ENCODE measurements at places on chromosomes 5 and 9.

- peak; percentile 29 for DNase-seq
These were observed 13.0 kb upstream of the ABLIM3 start for GRCh38 chr5:149128023-149128875.

- peak; percentile 39 for DNase-seq
These were observed 114.5 kb upstream of the RAPGEF1 start for GRCh38 chr9:131854334-131854733.

GRCh38 chr9:2576631-2577030, 45.0 kb upstream of the VLDLR start:
- no peak for DNase-seq

DNA sequence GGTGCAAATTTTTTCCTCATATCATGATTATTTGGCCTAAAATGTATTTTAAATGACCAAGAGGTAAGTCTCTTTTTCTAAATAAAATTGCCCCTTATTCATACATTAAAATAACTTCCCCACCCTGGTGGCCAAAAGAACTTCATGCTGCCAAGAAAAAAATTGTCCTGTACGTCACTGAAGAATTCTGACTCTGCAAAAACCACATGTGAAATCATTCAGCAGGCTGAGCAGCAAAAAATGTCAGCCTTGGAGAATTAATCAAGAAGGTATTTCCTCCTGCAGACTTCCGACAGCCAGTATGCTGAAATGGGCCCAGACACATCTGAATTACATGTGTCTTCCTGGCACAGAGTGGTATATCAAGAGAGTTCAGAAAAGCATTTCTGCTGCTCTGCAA, 94.6 kb upstream of the HMHB1 start:
- peak; percentile 87 for DNase-seq

DNA sequence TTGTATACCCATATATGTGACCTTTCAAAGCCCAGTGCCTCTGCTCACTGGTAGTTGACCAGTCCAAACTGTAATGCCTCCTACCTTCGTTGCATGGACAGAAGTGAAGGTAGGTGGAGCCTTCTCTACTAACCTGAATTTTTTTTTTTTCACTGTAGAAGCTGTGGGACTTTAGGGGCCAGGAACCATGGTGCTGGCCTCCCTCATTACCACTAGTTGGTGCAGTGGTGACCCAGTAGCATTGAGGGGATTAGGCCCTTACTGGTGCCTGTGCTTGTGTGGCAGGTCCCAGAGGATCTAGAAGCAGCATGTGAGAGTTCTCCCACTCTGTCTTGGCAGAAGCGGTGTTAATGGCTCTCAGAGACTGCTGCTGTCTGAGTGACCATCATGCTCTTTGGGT, 2.3 kb downstream of the RALGPS1 start:
- DNase-seq = no peak

- peak; percentile 57 for DNase-seq
These were observed 518 bp downstream of the UBE2B start for GRCh38 chr5:134371834-134372340.

DNA sequence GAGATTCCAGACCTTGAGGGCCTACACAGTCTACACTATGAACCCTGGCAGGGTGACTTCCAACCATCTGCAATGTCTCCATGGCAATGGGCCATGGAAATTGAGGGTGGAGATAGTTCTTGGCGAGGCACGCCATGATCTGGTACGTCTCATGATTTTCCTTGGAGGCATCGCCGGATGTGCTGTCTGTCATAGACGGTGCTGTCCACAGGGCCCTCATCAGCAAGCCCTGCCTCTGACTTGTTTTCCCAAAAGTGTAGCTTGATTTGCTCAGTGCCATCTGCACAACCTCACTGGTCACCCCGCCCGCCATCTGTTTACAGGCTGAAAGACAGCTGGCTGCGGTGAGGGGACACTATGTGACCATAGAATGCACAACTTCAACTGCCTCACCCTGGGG, 73.5 kb downstream of the BOD1 start:
- DNase-seq = no peak

GRCh38 chr5:57862471-57862911, 379.9 kb upstream of the ACTBL2 start:
- DNase-seq = no peak

- no peak for DNase-seq
These were observed 270.9 kb downstream of the HSPA4 start for GRCh38 chr5:133322743-133323142.

DNA sequence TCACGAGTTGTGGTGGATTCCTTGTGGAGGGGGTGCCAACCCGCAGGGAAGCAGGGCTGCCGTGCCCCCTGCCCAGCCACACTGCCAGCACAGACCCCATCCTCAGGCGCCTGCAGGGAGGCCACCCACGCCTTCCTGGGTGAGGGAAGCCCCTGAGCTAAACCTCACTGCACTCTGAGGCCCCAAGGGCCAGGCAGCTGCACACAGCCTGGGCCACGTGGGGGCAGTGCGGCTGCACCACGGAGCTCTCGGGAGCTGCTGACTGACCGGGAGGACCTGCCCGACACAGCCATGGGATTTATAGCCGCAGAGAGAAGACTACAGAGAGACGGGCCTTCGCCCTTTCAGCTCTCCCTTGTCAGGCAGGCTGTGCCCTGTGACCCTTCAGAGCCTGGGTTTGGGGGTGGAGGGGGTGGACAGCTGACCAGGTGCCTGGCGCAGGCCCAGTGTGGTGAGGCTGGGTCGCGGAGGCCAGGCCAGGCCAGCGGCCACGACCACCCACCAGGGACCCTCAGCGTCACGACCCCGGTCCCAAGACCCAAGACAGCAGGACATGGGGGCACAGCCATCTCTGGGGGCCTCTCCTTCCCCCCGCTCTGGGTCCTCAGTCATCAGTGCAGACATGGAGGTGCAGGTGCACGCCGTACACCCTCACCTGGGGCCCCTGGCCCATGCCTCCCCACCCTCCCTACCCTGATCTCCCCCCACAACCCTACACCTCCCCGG, 4.3 kb upstream of the AHRR start:
- DNase-seq = peak; percentile 67

DNA sequence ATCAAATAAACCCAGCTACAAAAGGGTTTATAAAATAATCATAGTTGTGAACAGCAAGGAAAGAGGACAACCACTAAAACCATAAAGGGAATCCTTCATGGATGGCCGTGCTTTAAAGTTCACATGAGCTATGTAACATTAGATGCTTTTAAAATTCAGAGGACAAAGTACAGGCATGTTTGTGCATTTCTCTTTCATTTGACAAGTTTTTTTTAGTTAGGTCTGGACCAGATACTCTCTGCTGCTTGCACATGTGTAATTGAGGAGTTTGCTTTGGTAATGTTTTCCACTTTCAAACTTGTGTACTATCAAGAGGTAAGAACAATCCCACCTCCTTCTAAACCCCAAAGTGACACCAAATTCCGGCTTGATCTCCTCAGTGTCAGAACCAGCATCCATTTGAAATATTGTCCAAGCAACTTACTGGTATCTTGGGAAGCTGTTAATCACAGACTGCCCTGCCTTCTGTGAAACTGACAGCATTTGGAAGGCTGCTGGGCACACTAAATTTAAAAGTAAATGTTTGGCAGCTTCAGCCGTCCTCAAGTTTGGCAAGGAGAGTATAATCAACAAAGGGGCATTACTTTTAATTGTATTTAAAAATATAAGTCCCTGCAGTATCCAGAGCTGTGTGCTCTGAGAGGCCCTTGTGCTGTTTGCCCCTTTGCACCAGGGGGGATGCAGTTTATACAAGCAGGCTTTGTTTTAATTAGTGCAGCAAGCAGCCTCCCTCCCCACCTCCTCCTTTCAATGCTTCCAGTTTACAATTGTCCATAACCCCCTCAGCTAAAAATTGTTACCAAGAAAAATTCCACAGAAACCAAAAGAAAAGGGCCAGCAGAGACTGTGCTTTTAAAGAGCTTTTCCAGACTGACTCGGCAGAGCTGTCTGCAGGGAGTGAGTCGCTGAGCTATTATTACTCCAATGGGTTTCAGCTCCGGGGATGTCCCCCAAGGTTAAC, 328.3 kb upstream of the MPDZ start:
- no peak for DNase-seq

- DNase-seq = peak; percentile 60
These were observed 226.0 kb downstream of the GAS1 start for GRCh38 chr9:86721226-86721781.

DNA sequence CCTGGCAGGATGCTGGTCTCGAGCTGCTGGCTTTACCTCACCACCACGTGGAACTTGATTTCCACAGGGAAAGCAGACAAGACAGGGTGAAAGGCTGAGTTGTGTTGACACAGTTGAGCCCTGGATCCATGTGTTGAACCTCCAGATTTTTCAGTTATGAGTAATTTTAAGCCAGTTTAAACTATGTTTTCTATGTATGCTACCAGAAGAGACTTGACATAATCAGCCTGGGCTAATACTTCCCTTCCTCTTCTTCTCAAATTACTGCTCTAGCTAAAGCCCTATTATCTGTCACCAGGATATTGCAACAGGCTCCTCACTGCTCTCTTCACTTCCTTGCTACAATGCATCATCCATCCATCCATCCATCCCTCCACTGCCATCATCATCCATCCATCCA, 12.0 kb upstream of the PHYKPL start:
- DNase-seq = peak; percentile 77

GRCh38 chr9:78239506-78239905, 3.6 kb downstream of the CEP78 start:
- DNase-seq = no peak

DNA sequence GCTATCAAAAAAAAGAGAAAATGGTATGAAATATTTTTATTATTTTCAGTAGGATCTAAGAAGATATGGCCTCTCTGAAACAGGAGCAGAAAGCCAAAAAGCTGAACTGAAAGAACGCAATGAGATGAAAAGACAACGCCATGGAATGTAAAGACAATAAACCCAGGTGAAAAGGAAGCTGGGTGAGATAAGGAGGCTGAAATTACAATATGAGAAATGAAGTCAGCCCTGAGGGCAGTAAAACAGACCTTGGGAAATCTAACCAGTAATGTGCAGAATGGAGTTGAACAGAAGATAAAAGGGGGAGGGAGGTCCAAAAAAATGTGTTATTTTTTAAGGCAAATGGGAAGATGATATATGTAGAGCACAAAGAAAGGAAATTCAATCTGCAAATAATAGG, 265.3 kb downstream of the ENC1 start:
- DNase-seq = no peak

DNA sequence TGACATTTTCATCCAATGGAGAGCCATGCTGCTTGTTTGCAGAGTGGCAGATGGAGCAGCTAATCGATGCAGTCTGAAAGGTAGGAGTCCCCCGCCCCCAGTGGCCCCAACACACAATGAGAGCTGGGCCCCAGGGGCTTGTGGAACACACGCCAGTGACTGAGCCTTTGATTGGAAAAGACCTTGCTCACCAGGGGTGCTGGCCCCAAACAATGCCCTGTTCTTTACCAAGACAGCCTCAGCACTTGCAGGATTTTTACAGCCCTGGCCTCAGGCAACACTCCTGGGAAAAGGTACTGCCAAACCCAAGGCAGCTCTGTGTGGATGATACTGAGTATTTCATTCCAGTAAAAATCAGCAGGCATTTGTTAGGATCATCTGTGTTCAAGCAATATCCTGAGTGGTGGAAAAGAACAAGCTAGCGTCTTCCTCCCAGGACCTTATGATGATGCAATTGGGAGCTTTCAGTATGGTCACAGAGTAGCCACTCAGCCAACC, 276.8 kb upstream of the CLINT1 start:
- DNase-seq = no peak

DNA sequence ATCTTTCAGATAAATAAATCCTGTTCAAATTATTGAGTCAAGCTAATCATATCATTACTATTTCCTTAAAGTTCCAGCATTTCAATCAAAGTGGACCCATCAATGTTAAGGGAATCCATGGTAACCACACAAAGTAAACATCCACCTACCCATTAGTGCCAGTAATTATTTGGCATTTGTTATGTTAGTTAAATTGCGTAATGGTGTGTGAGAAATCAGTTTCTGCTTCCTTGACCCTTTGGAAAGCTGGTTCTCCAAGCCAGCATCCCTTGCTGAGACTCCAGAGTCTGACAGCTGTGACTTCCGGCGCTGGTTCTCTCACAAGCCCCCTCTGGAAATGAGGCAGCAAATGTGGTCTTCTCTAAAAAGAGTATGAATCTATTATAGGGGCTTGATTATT, 308.6 kb upstream of the EFNA5 start:
- peak; percentile 45 for DNase-seq

DNA sequence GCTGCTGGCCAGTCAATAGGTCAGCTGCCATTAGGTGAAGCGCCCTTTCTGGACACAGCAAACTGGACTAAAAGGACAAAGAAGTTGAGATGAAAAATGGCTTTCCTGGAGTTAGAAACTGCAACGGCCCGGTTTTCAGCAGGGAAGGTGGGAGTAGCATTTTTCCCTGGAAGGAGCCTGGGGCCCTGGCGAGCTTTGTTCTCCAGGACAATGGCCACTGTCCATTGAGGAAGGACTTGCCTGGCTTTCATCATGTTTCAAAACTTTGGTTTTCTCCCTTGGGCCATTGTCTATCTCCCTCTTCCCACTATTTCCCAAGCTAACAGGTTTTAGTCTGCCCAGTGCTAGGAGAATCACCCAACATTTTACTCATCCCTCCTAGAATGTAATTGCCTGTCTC, 56.2 kb downstream of the MOCS2 start:
- DNase-seq = no peak

- DNase-seq = no peak
These were observed 241.8 kb upstream of the IRX2 start for GRCh38 chr5:2993301-2993700.

DNA sequence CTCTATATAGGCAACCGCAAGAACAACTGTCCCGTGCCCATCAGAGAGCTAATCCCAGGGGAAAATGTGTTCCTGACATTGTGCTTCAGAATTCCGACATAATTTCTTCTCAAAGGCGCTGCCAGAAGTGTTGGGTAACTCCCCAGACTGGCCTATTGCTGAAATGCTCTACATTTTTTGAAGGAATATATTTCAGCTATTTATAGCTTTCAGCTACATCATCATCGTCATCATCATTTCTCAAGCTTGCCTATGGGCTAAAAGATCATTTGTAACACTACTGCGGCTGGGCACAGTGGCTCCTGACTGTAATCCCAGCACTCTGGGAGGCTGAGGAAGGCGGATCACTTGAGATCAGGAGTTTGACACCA, 49.7 kb downstream of the MYO10 start:
- peak; percentile 99 for DNase-seq

DNA sequence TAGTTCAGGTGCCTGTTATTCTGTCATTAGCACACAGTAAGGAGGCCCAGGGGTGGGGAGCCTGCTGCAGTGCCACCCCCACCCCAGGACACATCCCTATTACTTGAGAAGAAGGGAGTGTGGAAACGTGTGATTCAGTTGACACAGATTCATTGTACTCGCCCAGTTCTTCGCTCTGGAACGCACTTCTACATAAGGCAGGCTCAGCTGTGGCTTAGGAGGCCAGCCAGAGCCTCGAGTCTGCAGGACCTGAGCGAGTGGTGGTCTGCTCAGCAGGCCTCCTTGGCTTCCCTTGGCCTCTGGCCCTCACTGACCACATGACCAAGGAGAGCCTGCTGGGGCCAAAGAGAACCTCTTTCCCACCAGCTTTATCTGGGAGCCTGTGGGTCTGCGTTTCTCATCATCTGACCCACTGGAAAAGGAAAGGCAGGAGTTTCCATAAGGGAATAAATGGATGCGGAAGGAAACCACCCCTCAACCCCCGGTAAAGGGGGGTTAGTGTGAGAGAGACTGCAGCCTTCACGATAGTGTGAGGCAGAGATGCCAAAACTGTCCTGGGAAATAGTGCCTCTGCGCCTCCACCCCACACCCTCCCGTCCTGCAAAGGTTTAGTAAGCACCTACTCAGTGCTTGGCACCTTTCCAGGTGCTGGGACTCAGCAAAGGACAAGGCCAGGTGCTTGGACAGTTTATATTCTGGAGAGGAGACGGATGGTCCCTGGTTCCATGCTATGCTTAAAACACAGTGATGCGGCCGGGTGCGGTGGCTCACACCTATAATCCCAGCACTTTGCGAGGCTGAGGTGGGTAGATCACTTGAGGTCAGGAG, 73.7 kb downstream of the PPARGC1B start:
- no peak for DNase-seq
